H4 (cell line): ENCODE measurements at places on chromosomes 2 and 18. TPM values are rescaled to one million over a fixed set of nuclear protein-coding genes. Genes with fewer than 3 reads are reported as not detected.

DNA sequence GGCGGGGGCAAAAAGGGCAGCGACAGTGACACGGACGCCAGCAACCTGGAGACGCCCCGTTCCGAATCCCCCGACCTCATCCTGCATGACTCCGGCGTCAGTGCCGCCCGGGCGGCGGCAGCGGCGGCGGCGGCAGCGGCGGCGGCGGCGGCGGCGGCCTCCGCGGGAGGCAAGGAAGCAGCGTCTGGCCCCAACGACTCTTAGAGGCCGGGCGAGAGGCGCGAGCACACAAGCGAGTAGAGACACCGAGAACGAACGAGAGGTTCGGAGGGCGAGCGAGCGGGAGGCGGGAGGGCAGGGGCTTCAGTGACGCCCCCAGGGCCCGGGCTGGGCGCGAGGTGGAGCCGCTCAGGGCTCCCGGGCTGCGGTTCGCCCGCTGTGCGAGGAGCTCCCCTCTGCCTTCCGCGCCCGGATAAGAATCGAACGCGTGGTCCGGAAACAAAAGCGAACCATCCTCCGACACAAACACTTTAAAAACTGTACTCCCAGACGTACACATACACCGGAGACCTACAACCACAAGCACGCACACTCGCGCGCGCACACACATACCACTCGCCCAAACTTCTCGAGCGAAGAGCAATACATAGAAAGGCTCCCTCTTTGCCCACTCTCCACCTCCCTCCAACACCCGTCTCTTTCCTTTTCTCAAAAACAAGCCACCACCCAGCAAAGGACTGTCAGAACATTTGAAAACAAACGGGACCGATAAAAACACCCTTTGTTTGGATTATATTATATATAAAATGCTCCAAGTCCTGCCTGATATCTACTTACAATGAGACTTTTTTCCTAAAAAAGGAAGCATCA, 2.8 kb downstream of the SP9 start:
- DNase-seq: no peak

DNA sequence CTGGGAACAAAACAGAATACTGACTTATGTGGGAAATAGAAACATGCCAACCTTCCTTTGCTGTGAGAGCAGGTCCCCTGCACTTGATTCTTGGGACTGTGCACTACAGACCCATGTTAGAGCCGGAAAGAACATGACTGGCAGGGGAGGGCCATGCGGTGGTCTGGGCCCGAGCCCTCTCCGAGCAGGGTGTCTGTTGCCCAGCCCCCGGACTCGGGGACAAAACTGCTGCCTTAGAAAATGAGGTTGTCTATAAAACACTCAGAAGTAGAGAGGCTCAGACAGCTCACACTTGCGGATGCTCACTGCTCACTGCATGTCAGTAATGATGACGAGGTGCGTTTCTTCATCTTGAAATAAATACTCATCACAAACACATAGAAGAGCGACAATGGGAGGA, 270.7 kb upstream of the HDAC4 start:
- DNase-seq: no peak

- DNase-seq: no peak
Observed at GRCh38 chr18:77063260-77063659, 69.3 kb downstream of the MBP start.

The ST8SIA3 gene
- not detected in 2 replicates for total RNA-seq

The WDR33 gene
- 11.1 and 29.9 TPM in 2 replicates for total RNA-seq

DNA sequence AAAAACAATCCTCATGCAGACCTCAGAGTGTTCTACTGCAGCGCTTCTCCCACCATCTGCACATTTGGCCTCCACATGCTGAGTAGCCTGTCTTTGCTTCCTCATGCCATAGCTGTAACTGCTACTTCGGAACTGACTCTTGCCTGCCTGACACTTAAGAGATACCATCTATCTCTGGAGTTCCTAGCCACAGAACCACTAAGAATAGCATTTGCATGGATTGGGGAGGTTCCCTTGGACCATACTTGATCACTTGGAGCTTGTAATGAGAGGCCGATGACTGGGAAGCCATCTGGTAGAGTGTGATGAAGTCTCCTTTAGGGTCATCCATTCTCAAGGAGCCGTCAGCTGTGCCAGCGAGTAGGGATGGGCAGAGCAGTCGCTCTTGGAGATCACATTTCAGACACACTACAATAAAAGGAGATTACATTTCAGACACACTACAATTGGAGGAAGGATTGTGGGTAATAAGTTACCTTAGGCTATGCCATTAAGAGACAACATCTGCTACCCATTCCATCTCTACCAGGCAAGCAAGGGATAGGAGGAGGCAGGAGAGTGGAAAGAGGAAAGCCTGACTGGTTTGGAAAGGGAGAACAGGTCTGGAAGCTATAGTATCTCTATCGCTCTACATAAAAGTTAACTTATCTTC, 21.8 kb downstream of the DOK1 start:
- DNase-seq: no peak

DNA sequence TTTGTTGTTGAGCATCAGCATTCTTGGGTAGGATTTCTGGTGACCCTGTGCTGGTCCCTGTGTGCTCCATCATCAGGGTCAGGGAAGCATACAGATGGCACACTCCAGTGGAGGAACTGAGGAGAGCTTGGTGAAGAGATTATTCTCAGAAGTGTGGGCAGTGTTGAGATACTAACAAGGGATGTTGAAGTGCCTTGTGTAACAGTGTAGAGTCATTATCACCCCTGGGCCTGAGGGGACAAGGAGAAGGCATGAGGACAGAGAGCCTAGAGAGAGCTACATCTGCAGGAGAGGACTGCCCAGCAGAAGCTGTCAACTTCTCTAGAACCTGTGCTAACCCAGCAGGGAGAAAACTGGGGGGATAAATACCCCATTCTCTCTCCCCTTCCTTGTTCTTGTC, 189.0 kb downstream of the PLCL1 start:
- no peak for DNase-seq

GRCh38 chr2:127857265-127857808, 618 bp downstream of the POLR2D start:
- DNase-seq: no peak

The EMX1 gene
- not detected in 2 replicates for total RNA-seq

DNA sequence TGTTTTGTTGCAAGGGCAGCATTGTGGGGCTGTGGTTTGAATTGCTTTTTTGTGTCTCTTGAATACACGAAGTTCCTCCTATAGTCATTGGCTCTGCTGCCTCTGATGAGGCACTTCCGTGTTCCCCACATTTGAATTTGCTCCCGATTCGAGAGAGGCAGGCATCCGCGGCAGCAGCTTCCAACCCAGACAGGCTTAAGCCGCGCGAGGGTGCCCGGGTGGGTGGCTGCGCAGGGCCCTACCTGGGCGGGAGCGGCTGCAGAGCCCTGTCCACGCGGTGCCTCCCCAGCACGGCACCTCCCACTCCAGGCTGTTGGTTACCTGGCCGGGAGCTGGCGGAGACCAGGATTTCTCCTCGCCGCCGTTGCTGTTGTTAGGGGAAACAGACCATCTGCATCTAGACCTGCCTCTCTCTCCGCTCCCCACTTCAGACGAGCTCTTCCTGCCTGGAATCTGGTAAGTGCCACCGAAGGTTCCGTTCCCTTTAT, 151.3 kb downstream of the NEDD4L start:
- DNase-seq: no peak

The LRRC30 gene
- total RNA-seq: not detected in 2 replicates

DNA sequence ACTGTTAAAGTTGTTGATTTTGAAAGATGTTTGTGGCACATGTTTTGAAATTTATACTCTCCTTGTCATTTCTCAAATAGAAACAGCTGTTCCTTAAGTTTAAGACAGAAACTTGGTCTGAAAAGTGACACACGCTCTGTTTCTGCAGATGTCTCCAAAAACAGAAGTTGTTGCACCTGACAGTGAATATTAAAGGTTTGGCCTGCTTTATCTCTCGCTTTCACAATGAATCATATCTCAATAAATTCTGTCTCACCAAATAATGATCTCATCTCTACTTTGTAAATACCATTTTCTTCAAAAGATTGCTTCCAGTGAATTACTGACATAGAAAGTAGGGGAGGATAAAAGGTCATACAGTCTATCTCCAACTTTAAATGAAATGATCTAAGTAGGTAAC, 294.9 kb upstream of the SYT4 start:
- DNase-seq: no peak

GRCh38 chr2:210558708-210559107, 2.3 kb downstream of the CPS1 start:
- DNase-seq: no peak

The ZEB2 gene
- 14.4 and 17.0 TPM in 2 replicates for total RNA-seq

DNA sequence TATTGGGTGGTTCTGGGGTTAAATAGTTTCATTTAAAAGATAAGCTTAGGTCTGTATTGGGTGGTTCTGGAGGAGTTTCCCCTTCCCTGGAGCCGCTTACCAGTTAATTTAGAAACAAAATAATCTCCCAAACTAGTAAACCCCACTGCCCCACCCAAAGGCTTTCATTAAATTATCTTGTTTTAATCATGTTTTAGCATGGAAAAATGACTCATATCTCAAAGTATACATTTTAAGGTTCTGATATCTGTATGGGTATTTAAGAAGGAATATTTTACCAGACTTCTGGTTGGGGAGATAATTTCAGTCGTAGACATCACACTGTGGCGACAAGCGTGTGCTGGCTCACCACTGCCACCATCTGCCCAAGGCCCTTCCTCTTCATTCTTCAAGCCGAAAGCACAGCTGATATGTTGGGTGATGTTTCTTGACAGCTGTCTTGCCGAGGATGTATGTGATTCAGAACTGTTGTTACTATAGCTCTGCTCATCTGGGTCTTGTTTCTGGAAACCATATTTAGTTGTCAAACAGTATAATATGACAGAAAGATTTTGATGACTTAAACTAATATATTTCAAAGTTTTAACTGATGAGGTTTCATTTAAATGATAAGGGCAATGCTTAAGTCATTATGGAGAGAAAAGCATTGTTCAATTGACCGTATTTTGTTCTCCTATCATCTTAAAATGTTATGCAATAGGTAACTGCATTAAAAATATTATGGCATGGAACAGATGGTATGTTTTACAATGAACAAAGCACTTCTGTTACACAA, 5.1 kb downstream of the FIGLA start:
- DNase-seq: peak; percentile 53

DNA sequence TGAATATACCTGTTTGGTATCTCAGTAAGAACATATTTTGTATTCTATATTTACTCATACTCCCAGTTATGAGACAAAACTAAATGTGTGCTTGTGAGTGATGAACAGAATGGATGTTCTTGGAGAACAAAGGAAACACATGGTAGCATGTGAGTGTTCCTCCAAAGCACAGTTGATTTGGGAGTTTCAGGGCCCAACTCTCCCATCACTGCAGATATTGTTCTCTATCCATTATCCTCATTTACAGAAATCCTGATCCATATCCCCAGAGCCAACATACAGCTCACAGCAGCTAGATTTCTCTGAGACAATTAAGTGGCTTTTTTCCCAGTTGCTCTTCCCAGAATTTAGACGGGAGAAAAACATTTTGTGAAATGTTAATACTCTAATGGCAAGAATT, 75.6 kb upstream of the MAPRE2 start:
- no peak for DNase-seq

The FIGN gene
- 2.4 and 2.7 TPM in 2 replicates for total RNA-seq

GRCh38 chr2:20676353-20677215, 9.6 kb downstream of the GDF7 start:
- DNase-seq: no peak

- DNase-seq: no peak
Observed at GRCh38 chr2:106563195-106563594, 76.0 kb downstream of the CD8B2 start.
